ENCODE measurements at places on chromosomes 4 and X.

GRCh38 chr4:19614171-19614570 is 637.5 kb upstream of the SLIT2 start:
- DNase-seq: no peak

DNA sequence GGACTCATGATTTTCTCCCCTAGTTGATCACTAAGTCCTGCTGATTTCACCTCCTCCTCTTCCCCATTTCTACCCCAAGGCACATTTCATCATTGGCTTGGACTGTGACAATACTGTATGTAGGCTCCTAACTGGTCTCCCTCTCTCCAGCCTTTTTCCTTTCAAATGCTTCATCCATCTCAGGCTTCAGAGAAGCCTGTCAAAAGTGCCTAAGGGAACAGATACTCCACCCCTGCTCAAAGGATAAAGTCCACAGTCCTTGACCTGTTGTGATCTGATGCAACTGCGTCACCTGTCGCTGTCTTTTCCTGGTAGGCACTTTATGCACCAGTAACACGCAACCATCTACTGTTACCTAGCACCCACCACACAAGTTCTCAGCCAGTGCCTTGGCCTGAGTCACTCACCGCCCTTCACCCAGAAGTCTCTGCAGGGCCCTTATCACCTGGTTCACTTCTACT is 12.8 kb downstream of the SCARB2 start:
- DNase-seq: no peak

GRCh38 chr4:112069110-112069509 is 76.1 kb upstream of the FAM241A start:
- no peak for DNase-seq

DNA sequence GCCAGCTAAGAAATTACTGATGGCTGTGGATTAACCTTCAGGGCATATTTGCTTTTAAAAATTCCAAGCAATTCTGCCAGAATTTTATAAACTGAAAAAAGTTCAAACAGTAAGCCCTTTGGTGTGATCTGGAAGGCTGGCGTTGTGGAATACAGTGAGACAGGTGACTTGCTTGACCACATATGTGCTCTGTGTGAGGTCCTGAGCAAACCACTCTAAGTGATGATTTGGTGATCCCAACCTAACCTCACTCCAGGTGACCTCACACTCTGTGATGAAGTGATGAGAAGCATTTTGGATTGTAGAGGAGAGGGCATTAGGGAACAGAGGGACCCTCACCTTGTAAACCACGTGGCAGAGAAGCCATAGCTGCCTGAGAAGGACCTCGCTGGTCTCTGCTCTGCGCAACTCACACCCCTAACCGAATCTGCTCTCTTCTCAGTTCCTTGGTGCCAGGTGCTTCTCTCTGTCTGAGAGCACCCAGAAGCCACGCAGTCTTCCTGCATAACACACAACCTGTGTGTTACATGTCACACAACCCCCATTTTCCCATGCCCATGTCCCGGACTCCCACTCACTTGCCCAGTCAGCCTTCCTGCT is 106.3 kb downstream of the ENPP6 start:
- no peak for DNase-seq

DNA sequence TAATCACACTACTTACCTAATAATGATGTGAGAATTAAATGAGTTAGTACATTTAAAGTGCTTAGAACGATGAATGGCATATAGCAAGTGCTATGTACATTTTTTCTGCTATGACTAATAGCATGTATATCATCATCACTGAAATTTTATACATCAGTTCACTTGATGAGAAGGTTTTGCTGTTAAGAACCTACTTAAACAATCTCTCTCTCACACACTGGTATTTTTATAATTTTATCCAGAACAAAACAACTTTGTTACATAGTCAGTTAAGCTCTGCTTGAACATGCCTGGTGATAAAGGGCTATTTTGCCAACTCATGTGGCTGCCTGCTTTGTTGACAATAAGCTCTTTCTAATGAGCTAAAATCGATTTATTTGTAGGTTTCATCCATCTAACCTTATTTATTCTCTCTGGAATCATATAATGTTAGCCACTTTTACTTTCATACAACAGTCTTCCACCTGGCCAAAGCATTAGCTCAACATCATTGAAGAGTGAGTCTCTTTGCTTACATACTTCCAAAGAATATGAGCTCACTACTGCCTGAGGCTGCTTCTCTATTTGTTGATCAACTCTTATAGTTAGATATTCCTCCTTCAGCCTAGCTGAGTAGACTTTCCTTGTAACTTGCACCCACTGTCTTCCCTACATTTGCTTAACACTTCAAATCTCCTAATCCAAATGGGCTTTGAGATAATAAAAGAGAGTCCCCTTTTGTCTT is 372.7 kb upstream of the BOD1L1 start:
- DNase-seq: no peak

DNA sequence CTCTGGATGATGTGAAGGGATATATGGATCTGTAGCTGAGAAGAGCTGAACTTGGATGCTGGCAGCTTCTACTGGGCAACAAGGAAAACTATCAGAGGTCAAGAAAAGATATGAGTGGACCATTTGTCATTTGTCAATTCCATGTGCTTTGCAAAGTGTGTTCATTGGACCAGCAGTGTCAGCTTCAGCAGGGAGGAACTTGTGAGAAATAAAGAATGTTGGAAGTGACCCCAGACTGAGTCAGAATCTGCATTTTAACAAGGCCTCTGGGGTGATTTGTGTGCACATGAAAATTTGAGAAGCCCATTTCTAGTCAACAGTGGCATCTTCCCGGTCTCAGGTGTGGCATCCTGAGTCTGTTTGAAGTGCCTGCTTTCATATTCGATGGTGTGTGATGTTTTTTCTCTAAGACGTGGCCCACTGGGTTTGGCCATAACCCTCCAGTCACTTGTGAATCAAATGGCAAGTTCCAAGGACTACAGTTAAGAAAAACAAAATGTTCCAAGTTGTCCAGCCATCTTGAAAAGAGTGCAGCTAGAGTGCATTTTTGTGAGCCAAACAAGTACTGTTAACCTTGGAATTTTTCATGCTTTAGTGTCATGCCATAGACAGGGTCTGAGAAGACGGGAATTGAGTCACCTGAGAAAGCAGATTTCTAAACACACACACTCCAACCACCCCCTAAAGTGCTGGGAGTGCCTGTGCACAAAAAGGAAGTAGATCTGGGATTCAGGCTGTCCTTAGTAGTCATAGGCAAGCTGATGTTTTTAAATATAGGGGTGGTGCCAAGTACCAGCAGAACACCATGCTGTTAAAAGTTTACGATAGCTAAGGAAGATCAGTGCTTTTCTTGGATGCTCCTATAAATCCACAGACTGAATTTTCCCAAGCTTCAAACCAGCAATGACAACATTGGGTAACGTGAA is 26.4 kb downstream of the GPM6B start:
- no peak for DNase-seq

GRCh38 chr4:38268837-38269236 is 308.6 kb downstream of the PTTG2 start:
- no peak for DNase-seq

DNA sequence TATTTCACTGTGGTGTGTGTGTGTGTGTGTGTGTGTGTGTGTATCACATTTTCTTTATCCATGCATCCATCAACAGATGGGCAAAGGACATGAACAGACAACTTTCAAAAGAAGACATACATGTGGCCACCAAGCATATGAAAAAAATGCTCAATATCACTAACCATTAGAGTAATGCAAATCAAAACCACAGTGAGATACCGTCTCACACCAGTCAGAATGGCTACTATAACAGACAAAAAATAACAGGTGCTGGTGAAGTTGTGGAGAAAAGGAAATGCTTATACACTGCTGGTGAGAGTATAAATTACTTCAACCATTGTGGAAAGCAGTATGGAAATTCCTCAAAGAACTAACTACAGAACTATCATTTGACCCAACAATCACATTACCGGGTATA is 83.4 kb downstream of the PALLD start:
- no peak for DNase-seq
